ENCODE measurements at places on chromosomes 12 and 14.

- DNase-seq, result no peak
Measured at GRCh38 chr14:101351146-101351545, 210.1 kb upstream of the DIO3 start.

- no peak for DNase-seq
Measured at GRCh38 chr12:25653487-25654175, 100.5 kb upstream of the LMNTD1 start.

DNA sequence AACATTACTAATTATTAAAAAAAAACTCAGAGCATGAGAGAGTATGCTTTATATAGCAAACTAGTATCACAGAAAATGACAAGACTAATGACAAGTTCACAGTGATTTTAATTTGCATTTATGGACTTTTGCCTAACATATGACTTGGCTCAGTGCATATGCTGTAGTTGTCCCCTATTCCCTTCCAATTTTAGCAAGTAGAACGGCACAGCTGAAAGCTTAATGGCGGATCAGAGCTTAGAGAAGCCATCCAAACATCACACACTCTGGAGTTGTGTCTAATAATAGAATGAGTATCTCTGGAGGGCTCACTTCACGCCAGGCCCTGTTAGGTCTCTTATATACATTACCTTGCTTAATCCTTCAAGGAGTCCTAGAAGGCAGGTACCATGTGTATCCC lies 13.3 kb downstream of the CNIH1 start:
- DNase-seq, result no peak

- no peak for DNase-seq
Measured at GRCh38 chr14:71371711-71372396, 464.6 kb downstream of the PCNX1 start.

DNA sequence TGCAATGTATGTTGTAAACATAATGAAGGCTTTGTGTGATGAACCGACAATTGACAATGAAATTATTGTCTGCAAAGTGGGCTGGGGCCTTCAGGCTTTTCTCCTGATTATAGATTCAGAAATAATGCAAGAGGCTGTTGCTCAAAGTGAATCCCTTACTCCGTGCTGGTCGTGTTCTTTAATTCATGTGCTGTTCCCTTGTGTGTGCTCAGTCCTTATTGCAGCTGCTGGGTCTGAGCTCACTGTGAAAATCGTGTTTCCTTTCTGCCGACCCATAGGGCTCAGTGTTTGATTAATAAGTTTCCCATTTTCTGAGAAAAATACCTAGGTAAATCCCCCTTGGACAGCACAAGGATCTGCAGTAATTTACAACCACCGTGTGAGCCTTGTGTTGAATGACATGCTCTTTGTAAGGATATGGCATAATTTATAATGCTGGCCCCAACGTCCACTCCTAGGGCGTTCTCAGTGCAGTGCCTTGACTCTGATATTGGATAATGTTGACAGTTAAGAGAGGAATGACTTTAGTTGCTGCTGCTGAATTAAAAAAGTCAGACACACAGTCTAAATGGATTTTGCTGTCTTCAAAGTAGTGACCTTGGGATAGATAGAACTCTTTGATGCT lies 81.6 kb downstream of the RGS6 start:
- no peak for DNase-seq

- DNase-seq, result no peak
Measured at GRCh38 chr14:100841761-100842403, 16.0 kb downstream of the MEG3 start.

DNA sequence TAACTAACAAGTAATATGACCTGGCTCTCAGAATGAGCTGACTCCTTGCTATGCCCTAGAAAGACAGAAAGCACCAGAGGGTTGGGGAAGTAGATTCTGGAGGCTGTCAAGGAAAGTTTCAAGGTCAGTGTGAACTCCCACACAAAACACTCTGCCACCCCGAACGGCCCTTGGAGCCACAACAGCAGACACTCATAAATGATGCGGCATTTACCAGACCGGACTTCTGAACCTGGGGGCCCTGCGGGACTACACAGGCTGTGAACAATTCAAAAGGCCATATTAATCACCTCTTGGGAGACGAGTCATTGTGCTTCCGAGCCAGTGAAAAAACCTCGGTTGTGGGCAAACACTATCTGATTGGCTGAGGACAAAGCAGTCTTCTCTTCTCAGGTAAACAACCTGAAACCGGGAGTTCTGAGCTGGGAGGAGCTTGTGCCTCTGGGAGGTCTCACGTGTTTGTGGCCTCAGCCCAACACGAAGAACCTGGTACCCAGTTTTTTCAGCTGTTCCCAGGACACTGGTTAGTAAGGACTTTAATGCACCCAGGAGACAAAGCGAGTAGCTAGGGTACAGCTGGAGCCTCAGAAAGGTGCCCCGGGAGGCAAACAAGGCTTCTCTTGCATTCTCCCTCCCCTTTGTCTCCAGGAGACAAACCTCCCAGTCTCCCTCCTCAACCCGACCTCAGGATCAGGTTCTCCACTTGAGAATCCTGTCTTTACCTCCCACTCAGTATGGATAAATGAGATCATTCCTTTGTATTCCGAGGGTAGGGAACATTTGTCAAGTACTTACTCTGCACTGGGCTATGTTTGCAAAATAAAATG lies 35.3 kb downstream of the VWF start:
- no peak for DNase-seq

DNA sequence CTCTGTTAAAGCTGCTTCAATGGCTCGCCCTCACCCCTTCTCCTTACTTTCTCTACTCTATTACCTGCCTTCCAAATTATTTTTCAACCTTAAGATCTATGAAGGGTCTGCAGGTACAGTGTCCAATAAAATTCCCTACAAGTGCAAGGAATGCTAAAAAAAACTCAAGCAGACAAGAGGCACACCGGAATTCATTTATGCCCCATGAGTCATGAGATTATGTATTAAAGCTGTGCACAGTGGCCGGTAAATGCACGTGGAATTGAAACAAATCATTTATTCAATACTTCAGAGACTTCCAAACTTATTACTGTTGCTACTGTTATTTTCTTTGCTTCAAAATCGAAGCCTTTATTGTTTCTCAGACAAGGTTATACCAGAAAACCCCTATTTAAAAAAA lies 68.4 kb downstream of the ST8SIA1 start:
- DNase-seq, result no peak

- no peak for DNase-seq
Measured at GRCh38 chr12:90455756-90456155, 499.2 kb downstream of the CCER1 start.

- DNase-seq, result no peak
Measured at GRCh38 chr12:15334225-15334624, 11.9 kb downstream of the PTPRO start.

- no peak for DNase-seq
Measured at GRCh38 chr14:53968726-53969125, 12.1 kb upstream of the BMP4 start.

- DNase-seq, result no peak
Measured at GRCh38 chr12:95099270-95099790, 25.9 kb upstream of the NR2C1 start.

DNA sequence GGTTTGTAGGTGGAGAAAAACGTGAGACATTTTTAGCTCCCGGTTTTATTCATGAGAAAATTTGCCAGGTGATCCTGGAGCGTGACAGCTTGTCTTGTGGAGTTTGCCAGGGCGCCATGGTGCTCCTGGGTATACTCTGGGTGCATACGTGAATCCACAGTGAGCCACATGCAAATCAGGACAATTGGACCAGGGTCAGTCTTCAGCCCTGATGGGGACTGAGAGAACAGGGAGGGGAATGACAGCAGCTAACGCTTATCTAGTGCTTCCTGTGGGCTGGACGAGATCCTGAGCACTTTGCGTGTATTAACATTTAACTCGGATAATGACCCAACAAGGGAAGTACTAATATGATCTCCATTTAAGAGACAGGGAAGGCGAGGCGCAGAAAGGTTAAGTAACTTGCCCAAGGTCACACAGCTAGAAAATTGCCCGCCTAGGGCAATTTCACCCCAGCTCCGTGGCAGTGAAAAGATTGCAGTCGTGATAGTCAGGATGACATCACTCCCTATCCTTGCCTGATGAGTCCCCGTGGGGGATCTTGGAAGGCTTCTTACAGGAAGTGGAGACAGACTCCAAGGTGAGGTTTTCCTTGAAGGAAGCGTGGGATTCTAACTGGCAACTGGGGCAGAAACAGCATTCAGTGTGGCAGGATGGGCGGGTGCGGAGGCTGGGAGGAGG lies 118.4 kb upstream of the NCOR2 start:
- no peak for DNase-seq

DNA sequence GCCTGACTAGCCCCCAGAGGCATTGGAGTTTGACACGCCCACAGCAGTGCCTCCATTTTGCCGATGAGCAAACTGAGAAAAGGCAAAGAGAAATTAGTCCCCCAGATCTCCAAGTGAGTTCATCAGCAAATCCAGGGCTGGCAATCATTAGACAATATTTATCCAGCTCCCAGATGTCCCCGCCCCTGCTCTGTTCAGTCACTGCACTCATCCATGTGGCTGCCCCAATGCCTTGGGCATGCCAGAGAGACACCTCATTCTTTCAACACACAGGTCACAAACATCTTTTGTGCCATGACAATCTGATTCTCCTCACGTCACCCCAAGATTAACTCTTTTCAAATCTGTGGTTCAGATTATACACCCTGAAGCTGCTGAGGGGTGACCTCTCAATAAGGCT lies 43.5 kb downstream of the DPF3 start:
- no peak for DNase-seq

DNA sequence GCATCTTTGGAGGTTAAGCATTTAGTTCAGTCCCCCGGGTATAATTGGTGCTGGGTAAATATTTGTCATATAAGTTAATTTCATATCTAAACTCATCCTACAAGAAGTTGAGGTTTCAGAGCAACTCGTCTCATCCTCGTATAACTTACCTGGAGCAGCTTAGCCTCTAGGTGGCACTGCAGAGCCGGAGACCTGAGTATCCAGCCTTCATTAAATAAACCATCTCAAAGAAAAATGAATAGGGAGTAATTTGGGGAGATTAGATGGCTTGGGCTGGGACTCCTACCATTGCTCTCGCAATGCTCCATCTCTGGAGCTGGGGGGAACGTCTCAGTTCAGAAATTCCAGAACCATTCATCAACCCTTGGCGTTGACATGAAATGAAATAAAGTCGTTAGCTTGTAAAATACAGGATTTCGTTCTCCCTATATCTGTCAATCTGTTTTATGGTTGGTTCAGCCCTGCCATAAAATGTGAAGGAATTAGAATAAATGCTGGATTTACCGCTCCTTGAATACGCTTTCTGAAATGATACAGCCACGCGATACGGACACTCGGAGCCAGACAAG lies 122.9 kb upstream of the TMEM132D start:
- DNase-seq, result no peak

- no peak for DNase-seq
Measured at GRCh38 chr12:75923964-75924666, 107.5 kb downstream of the PHLDA1 start.

GRCh38 chr12:63911341-63911740 lies 66.8 kb downstream of the SRGAP1 start:
- no peak for DNase-seq

DNA sequence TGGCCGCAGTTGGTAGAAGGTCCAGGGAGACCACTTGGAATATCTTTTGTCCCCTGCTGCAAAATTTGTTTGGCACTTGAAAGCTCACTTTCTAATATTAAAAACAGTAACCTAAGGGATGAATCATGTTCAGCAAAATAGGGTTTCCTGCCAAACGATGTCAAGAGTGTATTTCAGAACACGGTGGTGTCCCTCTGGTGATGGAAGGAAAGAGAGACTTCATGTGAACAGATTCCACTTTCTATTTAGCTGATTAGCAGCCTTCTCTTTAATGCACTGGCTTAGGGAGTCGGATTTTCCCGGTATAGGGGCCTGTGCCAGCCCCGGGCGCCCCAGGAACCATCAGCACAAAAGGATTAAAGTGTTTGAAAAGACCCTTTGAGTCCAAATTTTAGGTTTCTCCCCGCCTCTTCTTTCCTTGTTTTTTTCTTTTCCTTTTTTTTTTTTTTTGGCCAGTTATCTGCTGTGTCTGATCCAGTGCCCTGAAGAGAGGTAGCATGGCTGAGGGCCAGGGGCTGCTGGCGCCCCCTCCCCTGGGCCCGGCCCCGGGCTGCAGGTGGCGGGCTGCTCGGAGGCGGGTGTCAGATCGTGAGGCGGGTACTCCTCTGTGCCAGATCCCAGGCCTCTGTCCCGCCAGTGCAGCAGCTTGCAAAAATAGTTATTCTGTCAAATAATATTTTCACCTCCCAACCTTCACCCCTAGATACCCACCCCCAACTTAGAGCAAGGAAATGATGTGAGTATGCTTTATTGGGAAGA lies 88.3 kb downstream of the TESC start:
- no peak for DNase-seq

DNA sequence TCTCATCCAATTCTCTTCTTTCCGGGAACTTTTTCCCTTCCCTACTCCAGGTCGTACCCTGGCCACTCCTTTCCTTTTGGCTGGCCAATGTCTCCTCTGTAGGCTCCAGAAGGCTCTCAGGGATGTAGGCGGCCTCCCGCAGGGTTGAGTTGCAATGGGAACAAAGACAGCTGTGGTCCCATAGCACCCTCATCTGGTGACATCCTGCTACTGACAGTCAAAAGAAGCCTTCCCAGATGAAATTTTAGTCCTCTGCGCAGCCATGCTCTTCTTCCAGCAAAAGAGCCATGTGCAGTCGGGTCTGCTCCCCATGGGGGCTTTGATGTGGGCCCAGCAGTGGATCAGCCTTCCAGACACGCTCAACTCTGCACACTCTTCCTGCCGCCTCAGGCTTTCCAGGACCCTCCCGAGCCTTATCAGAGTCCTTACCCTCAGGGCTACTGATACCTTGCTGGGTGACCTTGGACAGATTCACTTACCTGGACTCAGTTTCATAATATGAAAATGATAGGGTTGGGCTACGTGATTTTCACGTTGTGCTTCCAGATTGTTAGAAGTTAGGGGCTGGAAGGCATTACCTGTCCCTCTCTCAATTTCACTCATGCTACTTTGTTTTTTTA lies 5.5 kb upstream of the CELA1 start:
- no peak for DNase-seq

GRCh38 chr12:108807476-108807875 lies 49.9 kb downstream of the SSH1 start:
- DNase-seq, result no peak

DNA sequence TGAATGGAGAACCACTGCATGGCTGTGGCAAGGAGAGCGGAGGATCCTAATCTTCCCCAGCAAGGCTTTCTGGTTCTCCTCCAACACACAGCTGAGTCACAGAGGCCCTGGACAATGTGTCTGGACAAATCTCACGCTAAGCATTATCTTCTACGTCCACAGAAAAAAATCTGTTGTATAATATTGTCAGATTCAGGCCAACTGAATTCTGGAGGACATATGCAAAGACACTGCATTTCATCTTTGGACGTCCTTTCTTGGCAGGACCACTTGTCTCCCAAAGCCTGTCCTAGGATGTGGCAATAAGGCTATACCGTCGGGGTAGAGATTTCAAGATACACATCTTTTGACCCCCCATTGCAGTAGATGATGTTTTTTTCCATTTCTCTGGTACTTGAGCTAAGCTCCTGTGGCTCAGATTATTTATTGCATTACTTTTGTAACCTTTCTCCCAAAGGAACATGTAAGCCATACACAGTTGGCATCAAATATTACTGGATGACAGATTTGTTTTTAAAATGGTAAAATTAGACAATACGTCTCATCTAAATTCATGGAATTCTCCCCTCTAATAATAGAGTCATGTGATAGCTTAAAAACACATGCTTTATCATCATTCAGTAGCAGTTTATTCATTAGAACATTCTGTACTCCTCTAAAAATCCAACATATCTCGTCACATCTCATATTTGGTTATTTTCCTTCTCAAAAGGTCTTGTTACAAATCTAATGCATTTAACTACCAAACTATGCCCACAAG lies 19.4 kb downstream of the LMO3 start:
- no peak for DNase-seq

GRCh38 chr12:123942238-123942653 lies 30.4 kb downstream of the CCDC92 start:
- no peak for DNase-seq

GRCh38 chr12:13911756-13912554 lies 69.4 kb downstream of the GRIN2B start:
- DNase-seq, result no peak

All from omental fat pad (tissue), 4 donors.